NCI-H1417 treated with DMSO at 0.1 percent for 48 hours (cell line): ENCODE measurements at places on chromosomes 13 and 19.

DNA sequence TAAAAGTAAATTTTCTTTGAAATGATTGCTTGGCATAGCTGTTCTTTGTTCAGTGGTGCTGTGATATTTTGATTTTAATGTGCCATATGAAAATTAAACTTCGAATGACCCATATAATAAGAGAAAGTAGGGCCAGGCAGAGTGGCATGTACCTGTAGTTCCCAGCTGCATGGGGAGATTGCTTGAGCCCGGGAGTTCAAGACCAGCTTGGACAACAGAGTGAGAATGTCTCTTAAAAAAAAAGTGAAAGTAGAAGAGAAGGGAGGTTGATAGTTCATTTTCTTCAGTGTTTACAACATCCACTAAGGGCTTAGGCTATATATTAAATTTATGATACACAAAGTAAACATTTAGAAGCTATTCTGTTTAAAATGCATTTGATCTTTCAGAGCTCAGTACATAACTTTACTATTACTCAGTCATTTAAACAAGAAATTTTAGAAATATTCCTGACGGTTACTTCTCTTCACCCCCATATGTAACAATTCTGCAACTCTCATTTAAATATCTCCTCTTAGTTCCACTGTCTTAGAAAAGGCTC, 17.2 kb upstream of the RFC3 start:
- no peak for DNase-seq

DNA sequence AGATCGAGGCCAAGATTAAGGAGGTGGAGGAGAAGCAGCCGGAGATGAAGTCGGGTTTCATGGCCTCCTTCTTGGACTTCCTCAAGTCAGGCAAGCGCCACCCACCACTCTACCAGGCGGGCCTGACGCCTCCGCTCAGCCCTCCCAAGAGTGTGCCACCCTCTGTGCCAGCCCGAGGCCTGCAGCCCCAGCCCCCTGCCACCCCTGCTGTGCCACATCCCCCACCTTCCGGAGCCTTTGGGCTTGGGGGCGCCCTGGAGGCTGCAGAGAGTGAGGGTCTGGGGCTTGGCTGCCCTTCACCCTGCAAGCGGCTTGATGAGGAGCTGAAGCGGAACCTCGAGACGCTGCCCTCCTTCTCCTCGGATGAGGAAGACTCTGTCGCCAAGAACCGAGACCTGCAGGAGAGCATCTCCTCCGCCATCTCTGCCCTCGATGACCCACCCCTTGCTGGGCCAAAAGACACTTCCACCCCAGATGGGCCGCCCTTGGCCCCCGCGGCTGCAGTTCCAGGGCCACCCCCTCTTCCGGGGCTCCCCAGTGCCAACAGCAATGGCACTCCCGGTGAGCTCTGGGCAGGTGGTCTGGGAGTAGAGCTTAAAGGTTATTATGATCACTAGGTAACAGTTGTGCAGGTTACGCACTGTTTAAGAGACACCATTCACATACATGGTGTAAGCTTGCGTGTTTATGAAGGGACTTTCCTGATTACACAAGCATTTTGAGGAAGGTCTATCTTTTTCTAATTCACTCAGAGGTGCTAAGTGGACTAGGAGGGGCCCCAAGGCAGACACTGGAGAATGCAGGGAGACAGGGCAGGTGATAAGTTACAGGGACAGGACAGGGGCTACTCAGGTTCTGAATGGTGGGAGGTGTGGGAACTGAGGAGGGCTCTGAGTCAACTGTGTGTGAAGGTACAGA, 8.7 kb downstream of the PRR12 start:
- DNase-seq, result no peak

- DNase-seq, result no peak
These were observed 65.2 kb downstream of the MICU2 start for GRCh38 chr13:21538753-21539152.

DNA sequence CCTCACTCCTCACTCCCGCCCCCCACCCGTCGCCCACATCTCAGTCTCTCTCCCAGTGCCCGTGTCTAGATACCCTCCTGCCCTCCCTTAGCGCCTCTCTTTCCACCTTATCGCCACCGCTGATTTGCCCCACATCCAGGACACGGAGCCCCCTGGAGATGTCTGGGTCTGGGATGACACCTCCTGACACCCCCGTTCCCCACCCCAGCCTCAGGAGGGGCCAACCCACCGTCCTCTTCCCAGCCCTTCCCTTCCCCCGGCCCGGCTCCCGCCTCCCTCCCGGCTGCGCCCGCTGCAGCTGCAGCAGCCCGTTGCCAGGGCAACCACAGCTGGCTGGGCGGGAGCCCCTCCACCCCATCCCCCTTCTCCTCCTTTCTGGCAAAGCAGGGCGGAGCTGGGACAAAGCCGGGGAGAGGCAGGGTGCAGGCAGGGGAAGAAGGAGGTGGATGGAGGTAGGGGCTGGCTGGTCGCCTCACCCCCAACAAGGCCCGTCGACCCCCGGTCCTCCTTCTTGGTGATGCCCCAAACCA, 13.5 kb downstream of the DPF1 start:
- DNase-seq, result no peak

GRCh38 chr13:22944378-22944777, 236.4 kb upstream of the SGCG start:
- DNase-seq, result no peak

DNA sequence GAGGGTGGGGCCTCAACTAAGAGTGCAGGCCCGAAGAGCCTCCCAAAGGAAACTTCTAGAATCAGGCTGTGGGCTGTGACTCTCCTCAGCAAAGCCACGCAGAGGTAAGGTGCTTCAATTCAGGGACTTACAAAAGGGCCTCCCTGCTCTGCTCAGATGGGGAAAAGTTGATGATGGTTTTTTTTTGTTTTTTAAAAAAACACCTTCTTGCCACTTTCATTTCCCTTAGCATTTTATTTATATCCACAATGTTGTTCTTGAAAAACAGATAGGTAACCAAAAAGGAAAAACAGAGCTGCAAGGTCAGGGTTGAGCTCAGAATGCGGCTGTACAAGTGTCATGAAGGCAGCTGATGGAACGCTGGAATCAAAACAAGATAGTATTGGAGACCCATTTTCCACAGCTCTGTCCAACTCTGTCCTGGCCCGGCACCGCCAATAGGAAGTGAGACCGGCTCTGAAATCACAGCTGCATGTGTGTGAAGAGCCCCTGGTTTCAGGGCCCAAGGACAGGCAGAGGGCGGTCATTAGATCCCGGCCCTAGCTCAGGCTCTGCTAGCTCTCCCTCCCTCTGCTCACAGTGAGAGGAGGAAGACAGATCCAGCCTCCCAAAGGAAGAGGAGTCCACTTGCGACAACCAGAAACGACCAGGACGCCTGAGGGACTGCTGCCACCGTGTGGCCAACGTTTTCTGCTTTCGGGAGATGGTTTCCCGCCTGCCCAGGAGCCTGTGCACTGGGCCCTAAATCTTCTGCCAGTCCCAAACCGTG, 58.3 kb downstream of the KLF2 start:
- no peak for DNase-seq

DNA sequence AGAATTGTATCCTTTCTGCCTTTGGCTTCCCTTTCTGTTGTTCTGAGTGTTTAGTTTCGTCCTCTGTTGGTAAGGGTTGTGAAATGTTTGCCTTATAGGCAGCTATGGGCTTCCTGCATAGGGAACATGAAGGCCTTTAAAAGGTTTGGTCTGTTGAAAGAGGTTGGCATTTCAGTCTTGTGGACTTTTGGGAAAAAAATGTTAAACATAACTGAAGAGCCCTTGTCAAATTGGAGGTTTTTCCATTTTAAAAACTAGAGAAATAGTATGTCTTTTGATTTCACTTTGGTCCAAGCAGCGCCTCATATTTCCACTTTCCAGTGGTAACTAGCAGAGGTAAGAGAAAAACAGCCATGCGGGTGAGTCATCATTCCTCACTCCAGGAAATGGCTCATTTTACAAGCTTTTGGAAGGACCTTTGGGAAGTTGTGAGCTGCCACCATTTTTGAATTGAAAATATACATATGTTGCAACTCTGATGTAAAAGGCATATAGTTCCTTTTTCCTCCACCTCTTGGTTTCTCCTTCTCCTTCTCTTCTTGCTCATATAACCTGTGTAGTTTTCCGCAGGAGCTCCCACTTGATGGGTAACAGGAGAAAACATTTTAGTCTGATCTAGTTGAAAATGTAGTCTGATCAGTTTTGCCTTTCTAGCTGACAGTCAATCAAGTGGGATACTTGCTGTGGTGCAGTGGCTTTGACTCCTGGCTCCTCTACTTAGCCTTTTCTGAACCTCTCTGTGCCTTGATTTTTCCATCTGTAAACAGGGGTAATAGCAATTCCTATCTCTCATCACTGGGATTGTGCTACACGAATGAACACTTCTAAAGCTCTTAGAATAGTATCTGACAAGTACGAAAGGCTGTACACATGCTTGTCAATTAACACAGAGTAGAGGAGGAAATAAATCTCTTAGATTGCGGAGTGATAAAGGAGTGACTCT, 23.0 kb downstream of the GPC6 start:
- DNase-seq, result no peak

GRCh38 chr13:66222926-66223325, 1007.2 kb downstream of the PCDH9 start:
- DNase-seq, result no peak

DNA sequence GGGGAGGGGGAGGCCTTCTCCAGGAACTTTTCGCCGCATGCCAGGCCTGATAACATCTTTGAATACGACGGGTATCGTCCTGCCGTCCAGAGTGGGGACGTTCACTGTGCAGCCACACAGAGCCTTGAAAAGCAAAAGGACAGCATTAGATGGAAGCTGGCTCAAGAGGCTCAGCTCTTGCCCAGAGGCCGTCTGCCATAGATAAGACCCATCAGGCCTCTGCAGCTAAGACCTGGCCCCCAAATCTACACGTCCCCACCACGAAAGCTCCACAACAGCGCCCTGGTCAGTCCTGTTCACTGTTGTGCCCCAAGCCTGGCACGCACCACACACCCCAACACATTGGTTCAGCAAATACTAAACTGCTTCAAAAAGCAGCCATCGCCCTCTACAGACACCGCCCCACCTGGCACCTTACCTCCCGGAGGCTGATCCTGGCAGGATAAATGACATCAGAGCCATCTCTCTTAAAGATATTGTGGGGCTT, 2.1 kb downstream of the DNAJB1 start:
- DNase-seq, result no peak

GRCh38 chr13:98504371-98504963, 72.4 kb downstream of the STK24 start:
- no peak for DNase-seq

DNA sequence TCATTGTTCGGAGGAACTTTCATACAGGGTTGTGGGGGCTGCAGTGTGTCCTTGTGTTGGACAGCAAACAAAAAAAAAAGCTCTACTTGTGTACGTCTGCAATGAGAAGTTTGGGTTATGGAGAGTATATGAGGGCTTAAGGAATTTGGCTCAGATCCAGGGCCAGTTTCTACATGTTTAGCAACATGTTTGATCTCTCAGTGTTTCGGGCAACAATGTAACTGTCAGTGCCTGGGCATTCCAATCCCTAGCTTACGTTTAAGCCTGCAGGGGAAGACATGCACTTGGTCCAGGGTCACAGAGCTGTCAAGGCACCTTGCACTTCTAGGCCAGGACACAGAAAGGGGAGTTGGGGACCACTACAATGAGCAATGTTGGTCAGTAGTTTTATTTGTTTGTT, 13.9 kb downstream of the ZNF543 start:
- no peak for DNase-seq

GRCh38 chr19:47414469-47414868, 4.9 kb downstream of the MEIS3 start:
- no peak for DNase-seq

DNA sequence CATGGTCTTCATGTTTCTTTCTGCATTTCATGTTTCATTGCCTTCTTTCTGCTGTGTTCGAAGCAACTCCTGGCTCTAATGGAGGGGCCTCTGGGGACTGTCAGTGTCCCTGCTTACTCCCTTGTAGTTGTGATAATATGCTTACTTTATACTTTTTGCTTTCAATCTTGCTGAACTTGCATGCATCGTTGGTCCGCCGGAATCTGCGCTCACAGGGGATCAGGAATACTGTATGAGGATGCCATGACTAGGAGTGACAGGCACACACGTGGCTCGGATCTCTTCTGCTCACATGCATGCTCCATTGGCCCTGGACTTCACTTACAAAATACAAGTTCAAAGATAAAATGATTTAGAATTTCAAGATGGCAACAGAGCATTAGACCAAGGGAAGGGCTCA, 108.8 kb downstream of the SIPA1L3 start:
- DNase-seq, result no peak

- DNase-seq, result no peak
These were observed 46.4 kb downstream of the RUBCNL start for GRCh38 chr13:46340631-46341111.

DNA sequence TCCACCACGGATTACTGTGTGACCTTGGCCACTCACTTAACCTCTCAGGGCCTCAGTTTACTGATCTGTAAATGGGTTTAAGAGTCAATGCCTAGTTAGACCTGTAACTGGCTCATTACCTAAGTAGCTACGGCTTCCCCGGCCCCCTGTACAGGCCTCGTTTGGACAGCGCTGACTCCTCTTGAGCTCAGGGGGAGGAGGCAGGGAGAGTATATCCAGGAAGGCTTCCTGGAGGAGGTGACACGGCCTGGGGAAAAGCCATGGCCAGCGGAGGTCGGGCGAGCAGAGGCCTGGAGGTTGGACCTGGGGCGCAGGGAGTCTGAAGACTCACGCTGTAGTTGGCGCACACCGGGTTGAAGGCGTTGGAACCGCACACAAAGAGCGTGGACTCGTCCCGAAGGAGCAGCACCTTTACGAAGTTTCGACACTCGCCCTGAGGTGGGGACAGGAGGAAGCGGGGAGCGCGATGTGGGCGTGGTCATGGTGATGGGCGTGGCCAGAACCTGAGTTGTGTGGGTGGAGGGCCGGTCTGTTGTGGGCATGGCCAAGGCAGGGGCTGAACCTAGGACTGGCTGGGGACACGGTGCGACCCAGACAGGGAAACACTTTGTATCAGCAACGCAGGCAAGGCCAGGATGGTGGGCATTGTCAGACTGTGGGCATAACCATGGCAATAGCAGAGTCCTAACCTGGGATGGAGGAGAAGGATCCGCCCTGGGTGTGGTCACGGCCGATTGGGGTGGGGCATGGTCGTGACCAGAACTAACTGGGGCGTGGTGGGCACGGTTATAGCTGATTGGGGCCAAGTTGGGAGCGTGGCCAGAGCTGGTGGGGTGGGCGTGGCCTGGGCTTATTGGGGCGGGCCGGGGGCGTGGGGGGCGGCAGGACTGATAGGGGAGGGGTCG, 3.6 kb downstream of the SEMA6B start:
- no peak for DNase-seq

- no peak for DNase-seq
These were observed 4.4 kb upstream of the INTS6 start for GRCh38 chr13:51457086-51457815.

- DNase-seq, result no peak
These were observed at the start of gene DOCK6 for GRCh38 chr19:11261971-11262839. Gene DOCK6, minus strand, starts transcription at chr19:11262524. Its CDS starts 84 bp downstream, at chr19:11262440.

DNA sequence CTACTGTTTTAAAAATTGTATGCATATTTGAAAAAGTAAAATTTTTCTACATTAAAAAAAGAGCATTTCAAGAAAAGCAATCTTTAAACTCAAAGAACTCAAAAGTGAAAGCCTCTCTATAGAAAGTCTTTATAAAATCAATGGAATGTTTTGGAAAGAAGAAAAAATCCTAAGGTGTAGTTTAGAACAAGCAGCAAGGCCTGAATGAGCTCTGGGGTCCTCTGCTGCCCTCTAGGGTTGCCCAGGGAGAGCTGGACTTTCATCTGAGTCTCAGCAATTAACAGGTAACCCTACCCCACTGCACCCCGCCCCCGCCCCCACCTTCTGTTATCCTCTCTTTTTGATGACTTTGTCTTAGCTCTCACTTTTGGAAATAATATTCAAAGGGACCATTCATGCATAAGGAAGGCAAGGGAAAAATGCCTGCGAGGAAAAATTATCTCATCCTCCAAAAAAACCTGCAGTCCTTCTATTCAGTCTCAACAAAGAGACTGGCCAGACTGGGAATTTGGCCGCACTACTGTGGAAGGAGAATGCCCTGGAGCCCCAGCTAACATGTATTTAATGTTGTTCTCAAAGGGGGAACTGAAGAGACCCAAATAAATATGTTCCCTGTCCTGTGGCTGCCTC, 24.1 kb downstream of the SLC25A30 start:
- DNase-seq, result no peak
